ENCODE measurements at places on chromosomes 7 and 10.

DNA sequence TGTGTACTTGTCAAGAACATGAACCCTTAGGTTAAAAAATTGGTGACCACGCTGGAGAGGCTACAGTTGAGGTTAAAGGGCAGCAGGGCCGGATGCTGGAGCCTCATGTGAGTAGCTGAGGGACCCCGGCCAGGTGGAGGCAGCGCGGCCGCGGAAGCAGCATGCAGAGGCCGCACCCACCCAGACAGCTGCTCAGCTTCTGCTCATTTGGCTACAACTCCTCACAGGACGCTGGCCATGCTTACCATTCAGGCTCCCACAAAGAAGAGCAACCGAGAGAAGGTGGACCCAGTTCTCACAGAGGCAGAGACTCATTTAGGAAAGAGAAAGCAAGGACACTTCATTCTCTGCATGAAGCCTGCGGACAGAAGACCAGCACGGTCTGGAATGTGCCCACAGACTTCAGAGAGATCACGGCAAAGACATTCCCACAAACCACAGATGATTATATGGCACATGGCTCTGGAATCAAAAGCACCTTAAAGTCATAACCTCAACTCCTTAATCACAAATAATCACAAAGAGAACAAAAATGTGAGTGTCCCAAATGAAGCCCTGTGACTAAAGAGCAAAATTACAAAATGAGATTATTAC is 94.4 kb downstream of the VOPP1 start:
- no peak for DNase-seq

- DNase-seq, result no peak
Measured at GRCh38 chr7:9937944-9938631, 1035.6 kb upstream of the PHF14 start.

DNA sequence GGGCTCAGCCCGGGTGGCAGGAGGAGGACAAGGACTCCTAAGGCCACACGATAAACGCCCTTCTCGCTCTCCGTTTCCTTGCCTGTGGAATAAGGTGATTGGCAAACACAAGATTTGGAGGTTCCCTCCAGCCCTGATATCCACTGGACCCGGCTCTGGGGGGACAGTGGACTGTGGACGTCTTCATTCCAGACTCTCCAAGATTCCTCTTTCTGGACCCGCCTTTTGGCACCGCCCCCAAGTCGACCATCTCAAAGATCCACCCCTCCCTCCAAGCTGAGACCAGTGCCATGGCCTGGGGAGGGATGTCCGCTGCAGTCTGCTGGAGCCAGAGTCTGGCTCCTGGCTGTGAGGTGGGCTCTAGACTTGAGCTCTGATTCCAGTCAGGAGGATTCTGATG is 23.6 kb downstream of the ZNF783 start:
- DNase-seq, result no peak

DNA sequence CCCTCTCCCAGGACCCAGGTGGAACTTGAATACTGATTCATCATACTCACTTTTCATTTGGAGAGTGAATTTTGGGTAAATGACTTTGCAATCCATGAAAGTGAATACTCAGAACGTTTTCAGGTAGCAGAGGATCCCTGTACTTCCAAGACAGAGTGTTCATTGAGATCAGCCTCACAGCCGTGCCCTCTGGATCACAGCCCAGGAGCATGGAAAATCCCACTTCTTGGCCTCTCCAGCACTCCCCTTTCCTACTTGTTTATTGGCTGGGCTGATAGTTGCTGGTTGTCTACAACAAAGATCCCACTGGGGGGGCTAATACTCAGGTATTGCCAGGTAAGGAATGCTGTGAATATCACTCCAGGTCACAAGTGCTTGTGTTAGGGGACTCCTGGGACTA is 5.9 kb downstream of the GCK start:
- DNase-seq, result no peak

- DNase-seq, result no peak
Measured at GRCh38 chr7:52764492-52765169, 270.8 kb upstream of the POM121L12 start.

- no peak for DNase-seq
Measured at GRCh38 chr10:71179382-71179781, 33.0 kb upstream of the UNC5B start.

DNA sequence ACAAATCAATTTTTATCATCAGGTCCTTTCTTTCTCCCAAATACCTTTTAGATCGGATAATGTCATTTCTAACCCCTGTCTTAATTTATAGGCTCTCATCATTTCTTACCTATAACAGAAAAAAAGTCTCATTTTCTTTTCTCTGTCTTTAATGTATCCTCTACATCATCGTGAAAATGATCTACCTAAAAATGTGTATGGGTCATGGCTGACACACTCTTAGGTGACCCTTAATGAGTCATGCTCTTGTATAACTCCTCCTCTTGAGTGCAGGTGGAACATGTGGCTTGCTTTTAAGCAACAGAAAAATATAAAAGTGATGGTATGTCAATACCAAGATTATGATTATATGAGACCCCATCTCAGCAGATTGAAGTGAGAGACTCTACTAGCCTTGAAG is 139.4 kb downstream of the SEMA3C start:
- DNase-seq, result no peak

DNA sequence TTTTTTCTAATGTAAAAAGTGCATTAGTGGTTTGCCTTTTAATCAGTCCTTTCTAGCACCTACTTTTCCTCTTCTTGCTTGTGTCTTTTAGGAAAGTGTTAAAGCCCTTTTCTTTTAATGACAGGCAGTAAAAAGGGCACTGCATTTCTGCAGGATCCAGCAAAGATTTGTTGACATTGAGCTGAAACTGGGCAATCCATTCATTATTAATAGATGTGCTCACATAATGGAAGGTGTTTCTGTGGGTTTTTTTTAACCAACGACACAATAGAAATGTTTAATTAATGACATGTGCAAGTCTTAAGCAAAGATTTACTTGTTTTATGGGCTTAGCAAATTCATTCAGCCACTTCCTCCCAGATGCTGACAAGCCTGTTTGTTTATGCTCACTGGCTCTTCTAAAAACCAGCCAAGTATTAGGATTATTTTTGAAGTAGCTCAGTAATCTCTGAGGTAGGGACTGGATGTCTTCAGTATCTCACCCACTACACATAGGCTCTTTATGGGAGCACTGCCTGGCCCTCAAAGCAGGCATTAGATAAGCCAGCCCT is 1201.1 kb downstream of the SORCS1 start:
- no peak for DNase-seq

- DNase-seq, result no peak
Measured at GRCh38 chr10:102243309-102243708, 2.0 kb upstream of the PITX3 start.

DNA sequence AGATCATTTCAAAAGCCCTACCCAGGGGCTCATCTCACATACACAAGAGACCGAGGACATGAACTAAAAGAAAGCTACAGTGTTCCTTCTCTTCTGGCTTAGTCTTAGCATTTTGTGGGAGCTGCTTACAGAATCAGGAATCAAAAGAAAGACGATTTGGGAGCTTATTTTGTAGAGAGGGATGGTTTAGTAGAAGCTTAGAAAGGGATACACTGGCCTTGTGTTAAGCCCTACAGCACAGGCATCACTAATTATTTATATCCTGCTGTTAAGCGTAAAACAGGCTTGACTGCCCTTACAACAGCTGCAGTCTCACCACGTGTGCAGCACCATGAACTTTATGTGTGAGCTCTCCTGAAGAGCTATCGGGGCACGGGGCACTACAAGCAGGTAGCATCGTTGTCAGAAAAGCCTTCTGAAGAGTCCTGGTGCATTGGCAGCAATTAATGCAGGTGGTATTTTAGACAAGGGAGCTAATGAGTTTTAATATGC is 798.3 kb downstream of the NXPH1 start:
- DNase-seq, result no peak

DNA sequence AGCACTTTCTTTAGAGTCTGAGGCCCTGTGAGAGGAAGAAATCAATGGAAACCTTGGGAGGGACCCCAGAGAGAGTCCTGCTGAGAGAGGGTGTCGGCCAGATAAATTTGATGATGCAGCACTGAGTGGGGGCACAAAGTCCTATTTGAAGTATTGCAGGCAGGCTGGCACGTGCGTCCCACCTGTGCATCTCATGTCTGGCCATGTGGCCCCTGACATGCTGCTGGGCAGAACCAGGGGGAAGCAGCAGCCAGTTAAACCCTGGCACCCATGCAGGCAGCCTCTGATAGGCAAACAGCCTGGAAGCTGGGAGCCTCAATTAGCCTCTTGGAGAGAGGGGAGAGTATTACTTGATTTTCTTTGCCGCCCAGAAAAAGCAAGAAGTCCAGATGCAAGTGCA is 180.9 kb downstream of the PLXNA4 start:
- DNase-seq, result no peak

DNA sequence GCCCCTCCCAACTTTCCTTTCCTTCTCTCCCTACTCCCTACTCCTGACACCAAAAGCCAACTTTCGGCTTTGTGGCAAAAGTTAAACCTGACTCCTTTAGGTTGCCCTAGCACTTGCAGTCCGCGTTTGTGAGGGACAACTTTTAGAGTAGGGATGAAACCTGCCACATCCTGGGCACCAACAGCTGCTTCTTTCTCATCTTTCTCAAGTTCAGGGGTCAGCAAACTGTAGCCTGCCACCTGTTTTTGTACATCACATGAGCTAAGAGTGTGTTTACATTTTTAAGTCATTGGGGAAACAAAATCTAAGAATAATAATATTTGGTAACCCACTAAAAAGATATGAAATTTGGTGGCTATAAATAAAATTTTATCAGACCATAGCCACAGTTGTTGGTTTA is 660.6 kb downstream of the KCNMA1 start:
- no peak for DNase-seq

- DNase-seq, result no peak
Measured at GRCh38 chr10:651692-652091, 37.8 kb downstream of the DIP2C start.

- DNase-seq, result no peak
Measured at GRCh38 chr10:18545621-18546305, 105.6 kb downstream of the NSUN6 start.

DNA sequence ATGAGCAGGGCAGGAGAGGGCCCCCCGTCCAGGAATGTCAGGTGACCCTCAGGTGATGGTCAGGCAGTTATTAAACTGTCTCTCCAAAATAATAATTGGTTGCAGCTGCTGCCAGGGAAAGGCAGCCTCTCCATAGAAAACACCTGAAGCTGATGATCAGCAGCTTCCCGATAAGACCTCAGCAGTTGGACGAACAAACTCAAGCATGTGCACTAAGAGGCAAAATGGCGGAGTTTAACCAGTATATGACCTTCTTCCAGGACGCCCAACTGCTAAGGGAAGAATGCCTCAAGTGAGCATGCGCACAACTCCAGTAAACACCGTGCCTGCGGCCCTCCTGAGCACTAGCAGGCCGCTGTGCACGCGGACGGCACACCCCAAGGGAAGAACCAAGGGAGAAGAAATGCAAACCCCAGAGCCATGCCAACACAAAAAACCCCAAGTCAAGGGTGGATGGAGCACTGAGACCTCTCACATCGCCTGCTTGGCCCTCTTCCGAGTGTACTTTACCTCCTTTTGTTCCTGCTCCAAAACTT is 38.9 kb upstream of the ADARB2 start:
- DNase-seq, result no peak

DNA sequence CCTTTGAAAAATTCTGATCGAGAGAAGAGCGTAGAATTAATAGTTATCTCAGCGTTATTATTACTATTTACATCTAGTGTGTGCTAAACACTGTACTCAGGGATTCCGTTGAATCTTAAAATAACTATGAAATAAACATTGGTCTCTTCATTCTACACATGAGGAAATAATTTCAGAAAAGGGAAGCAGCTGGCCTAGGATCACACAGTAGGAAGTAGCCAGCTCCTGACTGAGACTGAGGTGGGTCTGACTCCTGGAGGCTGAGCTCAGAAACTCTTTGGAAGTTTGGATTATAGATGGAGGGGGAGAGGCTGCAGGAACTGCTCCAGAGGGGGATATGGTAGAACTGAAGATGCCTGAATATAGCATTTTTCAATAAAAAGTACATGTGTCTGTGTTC is 183.9 kb upstream of the WDR11 start:
- no peak for DNase-seq

GRCh38 chr7:115229401-115230105 is 307.7 kb downstream of the MDFIC start:
- DNase-seq, result no peak

- DNase-seq, result no peak
Measured at GRCh38 chr7:64102656-64103400, 57.6 kb downstream of the ZNF727 start.

DNA sequence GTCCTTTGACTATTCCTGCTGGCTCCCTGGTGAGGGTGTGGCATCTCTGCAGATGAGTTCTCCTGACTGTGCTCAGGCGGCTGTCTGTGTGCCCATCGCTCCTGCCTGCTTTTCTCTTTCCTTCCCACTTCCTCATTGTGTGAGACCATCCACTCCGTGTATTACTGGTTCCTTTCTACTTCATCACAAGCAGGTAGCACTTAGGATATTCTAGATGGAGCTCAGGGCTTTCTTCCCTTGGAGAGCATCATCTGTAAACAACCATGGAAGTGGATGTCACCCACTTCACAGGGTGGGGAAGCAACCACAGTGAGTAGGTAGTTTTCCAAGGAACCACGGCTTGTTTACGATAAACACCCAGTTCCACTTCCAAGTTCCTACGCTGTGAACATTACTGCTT is 15.7 kb downstream of the DNAJB6 start:
- DNase-seq, result no peak

All from stimulated activated CD8-positive, alpha-beta memory T cell treated with anti-CD3 and anti-CD28 coated beads, Interleukin-7, amount 100 ng/mL, for 1 hour (primary cell).